ENCODE measurements at places on chromosomes 2 and 18.

DNA sequence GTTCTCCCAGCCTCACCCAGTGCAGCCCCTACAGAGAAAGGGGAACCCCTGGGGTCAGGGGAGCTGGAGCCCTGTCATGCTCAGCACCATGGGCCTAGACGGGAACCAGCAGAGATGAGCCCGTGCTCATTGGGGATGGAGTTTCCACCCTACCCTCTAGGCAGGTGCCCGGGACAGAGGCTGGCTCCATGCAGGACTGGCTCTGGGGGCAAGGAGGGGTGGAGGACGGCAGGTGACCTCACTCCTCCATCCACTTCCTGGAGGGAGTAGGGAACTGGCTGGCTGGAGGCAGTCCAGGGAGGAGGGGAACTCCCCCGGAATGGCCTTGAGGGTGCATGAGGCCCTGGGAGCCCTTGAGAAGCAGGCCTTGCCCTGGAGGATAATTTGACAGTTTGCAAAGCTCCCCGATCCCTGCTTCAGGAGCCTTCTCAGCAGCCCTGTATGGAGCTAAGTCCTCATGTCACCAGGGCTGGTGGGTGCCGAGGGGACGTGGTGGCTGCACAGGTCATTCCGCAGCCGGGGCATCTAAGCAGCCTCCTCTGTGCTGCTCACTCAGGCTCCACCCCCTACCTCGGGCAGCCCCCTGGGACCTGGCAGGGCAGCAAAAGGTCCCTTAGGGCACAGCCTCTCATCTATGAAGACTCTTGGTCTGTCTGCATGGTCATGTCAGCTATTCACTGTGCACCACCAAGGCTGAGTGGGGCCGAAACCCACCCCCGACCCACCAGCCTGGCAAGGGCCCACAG, 2.1 kb downstream of the NEURL3 start:
- no peak for DNase-seq

DNA sequence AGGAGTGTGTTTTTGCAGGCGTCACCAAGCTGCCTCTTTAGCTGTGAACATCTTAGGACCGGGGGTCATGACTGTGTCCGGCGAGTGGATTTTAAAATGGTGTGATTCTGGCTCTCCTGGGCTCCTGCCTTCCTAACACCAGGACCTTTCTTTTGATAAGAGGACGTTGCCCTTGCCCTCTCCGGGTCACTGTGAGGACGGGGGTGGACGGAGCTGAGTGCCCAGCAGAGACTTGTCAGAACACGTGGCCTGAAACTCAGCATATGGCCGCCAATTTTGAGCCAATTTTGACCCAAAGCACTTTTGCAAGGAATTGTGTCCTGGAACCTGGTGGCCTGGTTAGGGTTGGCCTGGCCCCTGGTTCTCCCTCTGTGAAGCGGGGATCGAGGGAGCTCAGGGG, 40.2 kb downstream of the RTP5 start:
- no peak for DNase-seq

- no peak for DNase-seq
These were observed 262.2 kb downstream of the ALK start for GRCh38 chr2:29659178-29659577.

GRCh38 chr18:74774486-74774885, 176.8 kb downstream of the ZNF407 start:
- no peak for DNase-seq

- DNase-seq = no peak
These were observed 90.9 kb downstream of the RNF144A start for GRCh38 chr2:7007846-7008741.

DNA sequence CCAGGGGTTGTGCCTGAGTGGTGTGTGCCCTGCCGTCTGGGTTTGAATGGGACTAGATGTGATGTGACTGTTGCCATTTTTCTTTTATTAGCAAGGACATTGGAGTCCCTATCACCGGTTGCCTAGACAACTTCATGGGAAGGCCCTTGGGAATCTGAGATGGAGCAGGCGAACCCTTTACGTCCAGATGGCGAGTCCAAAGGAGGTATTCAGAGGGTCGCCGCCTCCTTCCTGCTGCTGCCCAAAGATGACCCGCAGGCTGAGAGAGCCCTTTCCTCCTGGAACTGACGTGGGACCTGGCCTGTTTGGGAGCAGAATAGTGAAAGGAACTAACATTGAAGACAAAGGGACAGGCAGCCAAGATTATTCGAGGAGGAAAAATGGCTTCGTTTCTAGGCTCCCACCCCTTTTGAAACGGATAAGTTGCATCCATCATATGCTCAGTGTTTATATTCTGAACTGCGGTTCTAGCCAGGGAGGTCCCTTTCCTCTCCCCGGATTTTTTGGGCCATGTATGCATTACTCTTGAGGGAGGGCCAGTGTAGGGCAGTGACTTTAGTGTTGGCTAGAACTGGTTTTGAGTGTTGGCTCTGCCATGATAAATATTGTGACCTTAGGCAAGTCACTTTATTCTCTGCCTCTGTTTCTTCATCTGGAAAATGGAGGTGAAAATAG, 673 bp downstream of the CENPO start:
- peak; percentile 12 for DNase-seq

DNA sequence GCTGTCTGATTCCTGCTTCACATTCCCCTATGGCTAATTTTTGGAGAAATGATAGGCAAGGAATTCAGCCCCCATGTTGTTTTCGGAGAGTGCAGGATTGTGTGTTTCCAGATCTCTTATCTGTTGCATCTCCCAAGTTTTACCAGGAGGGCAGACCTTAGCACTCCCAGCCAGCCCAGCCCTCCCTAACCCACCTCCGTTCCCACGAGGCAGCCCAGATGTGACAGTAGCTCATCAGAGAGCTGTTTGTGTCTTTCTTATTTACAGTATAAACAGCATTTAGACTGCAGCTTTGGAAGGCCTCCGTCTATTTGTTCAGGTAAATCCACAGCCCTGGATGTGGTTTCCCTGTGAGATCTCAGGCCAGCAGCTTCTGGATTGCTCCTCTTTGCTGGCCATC, 91.6 kb downstream of the THNSL2 start:
- DNase-seq = no peak

DNA sequence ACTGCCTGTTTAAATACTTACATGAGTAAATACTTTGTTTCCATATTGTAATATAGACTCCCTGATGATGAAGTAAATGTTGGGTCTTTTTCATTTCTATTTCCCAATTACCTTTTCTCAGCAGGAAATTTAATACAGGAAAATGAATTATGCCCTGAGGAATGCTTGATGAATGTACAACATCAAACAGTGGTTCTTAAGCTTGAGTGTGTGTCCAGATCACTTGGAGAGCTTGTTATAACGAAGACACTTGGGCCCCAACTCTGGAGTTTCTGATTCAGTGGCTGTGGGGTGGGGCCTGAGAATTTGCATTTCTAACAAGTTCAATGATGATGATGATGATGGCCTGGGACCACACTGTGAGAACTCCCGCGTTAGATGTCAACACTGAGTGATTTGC, 7.1 kb upstream of the ME2 start:
- DNase-seq = no peak

DNA sequence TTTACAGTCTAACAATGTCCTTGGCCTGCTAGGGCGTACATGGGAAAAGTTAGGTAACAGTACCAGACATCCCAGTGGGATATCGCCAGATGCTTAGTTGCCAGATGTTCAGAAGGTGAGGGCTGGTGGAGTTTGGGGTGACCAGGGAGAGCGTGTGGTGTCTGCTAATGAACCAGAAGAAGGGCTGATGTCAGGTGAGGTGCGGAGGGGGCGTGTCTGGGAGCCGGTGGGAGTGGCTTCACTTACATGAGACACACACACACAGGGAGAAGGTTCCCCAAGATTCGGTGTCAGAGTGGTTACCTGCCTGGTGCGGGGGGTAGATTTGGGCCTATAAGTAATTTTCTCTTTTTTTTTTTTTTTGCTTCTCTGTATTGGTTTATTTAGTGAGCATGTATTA, 12.2 kb downstream of the RAB31 start:
- DNase-seq = no peak

- DNase-seq = no peak
These were observed 84.0 kb downstream of the MYL12B start for GRCh38 chr18:3345885-3346284.

DNA sequence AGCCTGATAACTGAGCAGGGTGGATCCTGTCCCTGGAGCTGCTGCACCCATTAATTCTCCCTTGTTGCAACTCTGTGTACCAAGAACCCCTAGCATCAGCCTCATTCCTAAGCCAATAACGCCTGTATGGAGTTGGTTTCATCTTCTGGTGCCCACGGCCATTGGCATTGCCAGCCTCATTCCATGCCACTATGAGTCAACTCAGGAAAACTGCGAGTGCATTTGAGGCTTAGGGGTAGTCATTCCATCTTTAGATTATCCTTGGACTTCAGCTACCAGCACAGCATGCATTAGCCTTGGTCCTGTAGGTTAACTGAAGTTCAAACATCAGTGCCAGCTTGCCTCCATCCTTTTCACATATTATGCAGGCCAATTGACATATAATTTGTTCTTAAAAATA, 1.4 kb upstream of the TRIM54 start:
- no peak for DNase-seq

DNA sequence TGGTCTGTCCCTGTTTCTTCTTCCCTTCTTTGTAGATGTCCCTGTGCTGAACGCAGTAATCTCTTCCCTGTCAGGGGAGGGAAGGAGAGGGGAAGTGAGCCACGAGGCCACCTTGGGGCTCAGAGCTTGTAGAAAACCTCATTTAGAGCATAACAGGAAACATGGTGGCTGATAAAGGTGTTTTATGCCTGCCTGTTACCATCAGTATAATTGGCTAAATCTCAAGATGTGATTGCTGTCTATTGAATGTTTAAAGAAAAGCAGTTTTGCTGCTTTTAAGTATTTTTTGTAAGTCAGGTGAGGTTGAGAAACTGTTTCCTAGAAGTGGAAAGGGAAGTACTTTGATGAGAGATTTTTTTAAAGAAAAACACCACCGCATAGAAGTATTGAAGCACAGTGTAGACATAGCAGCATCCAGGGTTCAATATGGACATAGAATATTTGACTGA, 59.7 kb upstream of the PDK1 start:
- DNase-seq = peak; percentile 6

- DNase-seq = no peak
These were observed 17.2 kb downstream of the SH3YL1 start for GRCh38 chr2:246489-247144.

DNA sequence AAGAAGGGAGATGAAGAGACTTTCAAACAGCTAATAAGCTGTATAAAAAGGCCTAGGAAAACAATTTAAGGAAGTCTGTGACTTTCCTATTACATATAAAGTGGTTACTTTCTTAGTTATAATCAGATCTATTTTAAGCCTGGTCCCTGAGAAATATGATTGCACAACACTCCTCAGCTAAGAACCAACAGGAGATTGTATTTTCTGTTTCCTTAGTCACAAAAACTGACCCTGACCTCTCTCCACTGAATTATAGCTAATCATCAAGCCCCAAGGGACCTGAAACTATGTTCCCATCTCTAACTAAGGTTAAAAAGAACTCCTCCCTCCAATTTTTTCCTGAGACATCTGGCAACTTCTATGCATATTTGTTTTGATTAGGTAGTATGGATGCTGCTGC, 106.9 kb downstream of the ROCK1 start:
- no peak for DNase-seq

GRCh38 chr2:43075054-43075593, 151.3 kb downstream of the ZFP36L2 start:
- no peak for DNase-seq

DNA sequence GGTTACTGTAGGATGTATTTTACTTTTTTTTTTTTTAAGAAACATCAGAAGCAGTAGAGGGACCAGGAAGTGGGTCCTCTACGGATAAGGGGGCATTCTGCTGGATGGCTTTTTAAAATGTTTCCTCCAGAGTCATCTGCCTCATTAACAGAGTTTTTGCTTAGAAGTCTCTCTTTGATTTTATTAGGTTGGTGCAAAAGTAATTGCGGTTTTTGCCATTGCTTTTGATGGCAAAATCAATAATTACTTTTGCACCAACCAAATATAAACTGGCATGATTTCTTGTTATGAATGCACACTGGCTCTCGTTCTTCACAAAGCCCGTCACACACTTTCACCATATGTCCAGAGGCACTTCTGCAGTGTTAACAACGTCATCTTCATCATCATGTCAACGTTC, 68.5 kb upstream of the FAM237A start:
- DNase-seq = no peak

DNA sequence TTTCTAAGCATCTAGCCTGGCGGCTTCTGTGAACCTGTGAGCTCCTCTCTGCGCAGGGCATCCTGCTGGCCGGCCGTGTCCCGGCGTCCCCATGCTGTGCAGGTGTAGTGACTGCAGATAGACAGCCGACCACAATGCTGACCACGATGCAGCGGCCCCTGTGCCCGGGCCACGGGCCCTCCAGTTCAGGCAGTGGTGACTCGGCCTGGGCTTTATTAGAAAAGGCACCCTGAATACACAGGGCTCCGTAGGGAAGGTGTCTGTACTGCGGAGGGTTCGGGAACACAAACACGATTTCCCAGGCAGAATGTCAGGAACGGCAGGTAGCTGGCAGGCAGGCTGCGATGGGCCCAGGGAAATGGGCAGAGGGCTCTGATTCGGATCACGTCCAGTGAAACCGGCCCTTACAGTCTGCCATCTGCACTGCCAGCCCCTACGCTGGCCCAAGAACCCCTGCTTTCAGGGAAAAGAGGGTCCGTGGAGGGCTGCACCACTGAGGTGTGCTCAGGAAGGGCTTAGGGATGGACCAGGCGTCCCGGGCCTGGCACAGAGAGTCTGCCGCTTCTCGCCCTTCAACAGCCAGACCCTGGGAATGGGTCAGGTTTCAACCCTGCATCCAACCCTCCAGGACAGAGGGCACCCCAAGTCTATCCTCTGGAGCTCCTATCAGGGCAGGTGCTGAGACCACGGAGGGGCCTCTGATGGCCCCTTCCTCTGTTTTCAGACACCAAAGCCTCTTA, 196.5 kb downstream of the HDAC4 start:
- no peak for DNase-seq

DNA sequence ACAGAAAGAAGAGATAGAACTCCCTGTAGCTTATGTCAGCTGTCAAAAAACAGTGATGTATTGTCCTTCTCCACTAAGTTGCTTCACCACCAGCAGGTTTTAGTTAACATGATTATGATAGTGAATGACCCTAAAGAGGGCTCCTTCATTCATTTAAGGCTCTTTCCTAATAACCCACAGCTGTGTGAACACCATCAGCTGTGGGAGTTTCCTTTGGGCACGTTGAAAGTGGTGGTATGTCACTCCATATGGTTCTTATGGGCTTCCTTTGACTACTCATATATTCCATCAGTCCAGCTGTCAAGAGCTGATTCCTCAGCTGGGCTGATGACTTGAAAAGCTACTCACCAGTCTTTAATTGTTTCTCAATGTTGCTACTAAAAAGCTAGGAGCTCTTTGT, 210.3 kb downstream of the UBE2E3 start:
- DNase-seq = no peak

GRCh38 chr2:240814946-240815760, 4.9 kb downstream of the KIF1A start:
- DNase-seq = no peak

- no peak for DNase-seq
These were observed 42.1 kb downstream of the NPAS2 start for GRCh38 chr2:100862081-100862480.

- peak; percentile 69 for DNase-seq
These were observed 54.8 kb upstream of the ANKRD62 start for GRCh38 chr18:12038639-12039539.

- DNase-seq = no peak
These were observed 5.2 kb upstream of the MOB1A start for GRCh38 chr2:74183878-74184277.

GRCh38 chr18:35745814-35746213, 164.3 kb downstream of the GALNT1 start:
- DNase-seq = no peak

- DNase-seq = no peak
These were observed 7.0 kb upstream of the MYCN start for GRCh38 chr2:15933184-15933845.
